ENCODE measurements at places on chromosomes 1 and 21. TPM values are rescaled to one million over a fixed set of nuclear protein-coding genes. Genes with fewer than 3 reads are reported as not detected.
A peak's percentile ranks its signal among the peaks of the same experiment; 100 is the strongest.

GRCh38 chr21:26001356-26001755, 169.2 kb downstream of the APP start:
- H3K36me3 ChIP-seq: peaks cover 13% of the 10 kb centered on the region
- H3K4me3 ChIP-seq: no peak overlapping the region
- H3K4me1 ChIP-seq: no peaks in the 10 kb centered on the region
- DNase-seq: no peak
- no peaks in the 10 kb centered on the region for H3K27me3 ChIP-seq

- no peaks in the 10 kb centered on the region for H3K27me3 ChIP-seq
- H3K4me1 ChIP-seq: no peaks in the 10 kb centered on the region
- no peaks in the 10 kb centered on the region for H3K36me3 ChIP-seq
- peak overlapping the region; percentile 70 for H3K27ac ChIP-seq
- H3K4me3 ChIP-seq: peak overlapping the region; percentile 14
These were observed 119.9 kb downstream of the FASLG start for GRCh38 chr1:172778456-172779455.

GRCh38 chr21:16794950-16795349, 717.9 kb upstream of the CXADR start:
- DNase-seq: no peak
- no peak overlapping the region for H3K4me3 ChIP-seq

DNA sequence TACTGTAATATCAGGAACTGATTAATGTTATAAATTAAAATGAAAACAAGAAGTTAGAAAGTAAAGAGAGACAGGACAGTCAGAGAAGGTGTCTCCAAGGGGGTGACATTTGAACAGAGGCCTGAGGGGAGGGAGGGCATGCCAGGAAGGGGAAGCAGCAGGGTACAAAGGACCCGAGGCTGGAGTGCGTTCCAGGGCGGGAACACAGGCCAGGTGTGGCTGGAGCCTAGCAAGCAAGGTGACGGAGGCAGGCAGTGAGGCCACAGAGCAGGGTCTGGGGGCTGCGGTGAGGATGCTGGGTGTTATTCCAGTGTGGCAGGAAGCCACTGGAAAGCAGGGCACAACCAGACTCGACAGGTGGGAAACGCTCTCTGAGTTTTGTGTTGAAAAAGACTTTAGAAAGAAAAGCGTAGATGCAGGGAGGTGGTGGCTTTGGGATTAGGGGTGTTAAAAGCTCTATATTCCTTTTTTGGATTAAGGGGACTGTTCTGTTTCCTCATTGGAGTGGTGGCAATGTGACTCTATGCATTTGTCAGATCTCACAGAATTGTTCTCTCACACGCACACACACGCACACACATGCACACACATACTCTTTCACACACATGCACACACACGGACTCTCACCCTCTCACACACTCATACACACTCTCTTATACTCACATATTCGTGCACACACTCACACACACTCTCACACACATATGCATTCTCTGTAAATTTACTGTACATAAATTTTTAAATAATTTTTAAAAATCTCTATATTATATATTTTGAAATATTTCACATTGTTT, 124.5 kb downstream of the GLIS1 start:
- H3K4me1 ChIP-seq: no peaks in the 10 kb centered on the region
- H3K27me3 ChIP-seq: no peaks in the 10 kb centered on the region
- DNase-seq: peak; percentile 38
- no peak overlapping the region for H3K4me3 ChIP-seq
- H3K27ac ChIP-seq: no peak overlapping the region
- H3K36me3 ChIP-seq: no peaks in the 10 kb centered on the region

DNA sequence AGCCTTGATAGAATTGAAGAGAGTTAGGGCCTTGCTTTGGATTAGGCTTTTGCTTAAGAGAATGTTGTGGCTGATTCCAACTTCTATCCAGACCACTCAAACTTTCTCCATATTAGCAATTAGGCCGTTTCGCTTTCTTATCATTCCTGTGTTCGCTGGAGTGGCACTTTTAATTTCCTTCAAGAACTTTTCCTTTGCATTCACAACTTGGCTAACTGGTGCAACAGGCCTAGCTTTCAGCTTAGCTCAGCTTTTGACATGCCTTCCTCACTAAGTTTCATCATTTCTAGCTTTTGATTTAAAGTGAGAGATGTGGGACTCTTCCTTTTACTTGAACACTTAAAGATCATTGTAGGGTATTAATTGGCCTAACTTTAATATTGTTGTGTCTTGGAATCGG, 183.6 kb upstream of the L1TD1 start:
- H3K36me3 ChIP-seq: no peaks in the 10 kb centered on the region
- no peak for DNase-seq
- H3K4me3 ChIP-seq: no peak overlapping the region
- H3K27ac ChIP-seq: no peak overlapping the region
- H3K4me1 ChIP-seq: no peaks in the 10 kb centered on the region

GRCh38 chr1:31959521-31960340, 21.6 kb upstream of the PTP4A2 start:
- peaks cover 59% of the 10 kb centered on the region for H3K4me1 ChIP-seq
- H3K27ac ChIP-seq: no peak overlapping the region
- H3K4me3 ChIP-seq: no peak overlapping the region
- no peak for DNase-seq
- no peaks in the 10 kb centered on the region for H3K36me3 ChIP-seq

DNA sequence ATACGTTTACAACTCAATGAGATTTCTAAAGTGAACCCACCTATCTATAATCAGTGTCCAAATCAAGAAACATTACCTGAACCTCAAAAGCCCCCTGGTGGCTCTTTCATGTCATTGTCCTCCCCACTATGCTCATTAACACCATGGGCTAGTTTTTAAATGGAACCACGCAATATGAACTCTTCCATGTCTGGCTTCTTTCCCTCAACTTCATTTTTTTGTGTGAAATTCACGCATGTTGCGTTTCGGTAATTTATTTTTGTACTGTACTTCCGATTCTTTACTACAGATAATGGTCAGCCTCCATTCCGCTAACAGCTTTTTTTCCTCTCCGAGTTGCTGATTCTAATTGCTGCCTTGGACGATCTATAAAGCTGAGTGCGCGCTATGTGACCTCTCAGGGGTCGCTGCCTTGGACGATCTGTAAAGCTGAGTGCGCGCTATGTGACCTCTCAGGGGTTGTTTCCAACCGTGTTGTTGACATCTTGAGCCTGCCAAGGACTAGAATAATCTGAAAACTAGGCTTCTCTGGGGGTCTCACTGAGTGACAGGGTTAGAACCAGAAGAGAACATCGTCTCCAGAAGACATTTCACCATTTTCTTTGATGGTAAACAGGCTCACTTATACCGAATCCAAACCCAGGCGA, 1.1 kb upstream of the CACYBP start:
- H3K27ac ChIP-seq: peak overlapping the region; percentile 99
- no peak for DNase-seq
- peak overlapping the region; percentile 92 for H3K4me3 ChIP-seq
- H3K4me1 ChIP-seq: peaks cover 36% of the 10 kb centered on the region
- H3K27me3 ChIP-seq: no peaks in the 10 kb centered on the region

- H3K36me3 ChIP-seq: no peaks in the 10 kb centered on the region
- no peak overlapping the region for H3K27ac ChIP-seq
- no peak for DNase-seq
- H3K4me3 ChIP-seq: no peak overlapping the region
- no peaks in the 10 kb centered on the region for H3K4me1 ChIP-seq
These were observed 42.7 kb downstream of the FAAH start for GRCh38 chr1:46436844-46437243.

DNA sequence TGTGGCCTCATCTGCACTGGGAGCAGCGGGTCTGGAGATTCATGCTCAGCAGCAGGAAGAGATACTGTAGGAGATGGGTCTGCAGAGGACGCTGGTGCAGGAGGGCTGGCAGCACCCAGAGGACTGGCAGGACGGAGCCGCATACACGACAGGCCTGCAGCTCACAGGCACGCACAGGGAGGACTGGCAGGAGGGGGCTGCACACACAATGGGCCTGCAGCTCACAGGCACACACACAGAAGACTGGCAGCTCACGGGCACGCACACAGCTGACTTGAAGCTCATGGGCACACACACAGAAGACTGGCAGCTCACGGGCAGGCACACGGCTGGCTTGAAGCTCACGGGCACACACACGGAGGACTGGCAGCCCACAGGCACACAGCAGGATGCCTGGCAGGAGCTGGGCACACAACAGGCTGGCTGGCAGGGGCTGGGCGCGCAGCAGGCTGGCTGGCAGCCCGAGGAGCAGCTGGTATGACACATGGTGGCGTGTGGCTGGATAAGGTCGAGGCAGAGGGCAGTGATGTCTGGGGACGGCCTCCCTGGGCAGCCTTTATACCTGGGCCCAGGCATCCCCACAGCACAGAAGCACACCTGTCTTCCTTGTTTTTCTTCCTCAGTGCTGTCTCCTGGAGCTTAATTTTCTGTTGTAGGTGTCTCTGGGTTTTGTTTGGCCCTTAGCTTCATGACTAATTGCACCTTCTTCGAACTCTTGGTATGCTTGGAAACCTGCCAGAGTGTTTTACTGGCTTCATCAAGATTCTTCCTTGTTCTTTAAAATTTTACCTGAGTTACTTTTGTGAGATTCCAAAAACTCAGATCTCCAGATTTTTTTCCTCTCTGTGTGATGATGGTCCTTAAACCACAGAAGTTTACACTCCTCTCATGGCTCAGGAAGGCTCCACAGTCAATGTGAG, at the start of gene KRTAP12-2:
Gene KRTAP12-2, minus strand, starts transcription at position 527 of the 920 bp plus-strand sequence. Its CDS starts 41 bp downstream, at position 486.
- no peaks in the 10 kb centered on the region for H3K4me1 ChIP-seq
- H3K36me3 ChIP-seq: no peaks in the 10 kb centered on the region
- no peaks in the 10 kb centered on the region for H3K27me3 ChIP-seq
- DNase-seq: no peak
- H3K27ac ChIP-seq: no peak within 1 kb of the TSS

GRCh38 chr21:36477001-36477400, 2.9 kb downstream of the CLDN14 start:
- H3K4me3 ChIP-seq: no peak overlapping the region
- H3K27ac ChIP-seq: no peak overlapping the region
- no peak for DNase-seq
- peaks cover 4% of the 10 kb centered on the region for H3K4me1 ChIP-seq

- H3K27me3 ChIP-seq: no peaks in the 10 kb centered on the region
- H3K4me3 ChIP-seq: no peak overlapping the region
- H3K4me1 ChIP-seq: peaks cover 25% of the 10 kb centered on the region
- no peaks in the 10 kb centered on the region for H3K36me3 ChIP-seq
- no peak for DNase-seq
- H3K27ac ChIP-seq: no peak overlapping the region
These were observed 86.1 kb upstream of the ZNF326 start for GRCh38 chr1:89908672-89909436.

- H3K27me3 ChIP-seq: no peaks in the 10 kb centered on the region
- no peak for DNase-seq
These were observed 45.5 kb upstream of the KANK4 start for GRCh38 chr1:62364721-62365120.

DNA sequence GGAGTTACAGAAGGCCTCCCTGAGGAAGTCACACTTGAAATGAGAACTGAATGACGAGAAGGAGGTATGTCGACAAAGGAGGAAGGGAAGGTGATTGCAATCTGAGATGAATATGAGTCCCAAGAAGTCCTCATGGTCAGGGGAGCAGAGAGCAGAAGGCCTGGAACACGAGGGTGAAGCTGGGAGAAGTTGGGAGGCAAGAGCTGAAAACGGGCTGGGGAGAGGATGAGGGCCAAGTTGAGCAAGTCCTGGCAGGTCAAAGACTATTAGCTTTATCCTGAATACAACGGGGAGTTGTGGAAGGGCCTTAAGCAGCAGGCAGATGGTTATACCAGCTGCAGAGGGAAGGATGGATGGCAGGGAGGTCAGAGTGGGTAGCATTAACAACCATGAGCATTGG, 89.5 kb downstream of the KCNJ15 start:
- DNase-seq: no peak
- no peak overlapping the region for H3K27ac ChIP-seq
- H3K36me3 ChIP-seq: no peaks in the 10 kb centered on the region
- peaks cover 29% of the 10 kb centered on the region for H3K4me1 ChIP-seq

GRCh38 chr1:7266561-7266960, 481.3 kb downstream of the CAMTA1 start:
- H3K27me3 ChIP-seq: peaks cover 4% of the 10 kb centered on the region
- H3K4me1 ChIP-seq: no peaks in the 10 kb centered on the region

- no peak overlapping the region for H3K27ac ChIP-seq
- H3K36me3 ChIP-seq: no peaks in the 10 kb centered on the region
- no peaks in the 10 kb centered on the region for H3K27me3 ChIP-seq
- no peaks in the 10 kb centered on the region for H3K4me1 ChIP-seq
- DNase-seq: no peak
- H3K4me3 ChIP-seq: no peak overlapping the region
These were observed 339.6 kb downstream of the PDE4B start for GRCh38 chr1:66132324-66132723.

DNA sequence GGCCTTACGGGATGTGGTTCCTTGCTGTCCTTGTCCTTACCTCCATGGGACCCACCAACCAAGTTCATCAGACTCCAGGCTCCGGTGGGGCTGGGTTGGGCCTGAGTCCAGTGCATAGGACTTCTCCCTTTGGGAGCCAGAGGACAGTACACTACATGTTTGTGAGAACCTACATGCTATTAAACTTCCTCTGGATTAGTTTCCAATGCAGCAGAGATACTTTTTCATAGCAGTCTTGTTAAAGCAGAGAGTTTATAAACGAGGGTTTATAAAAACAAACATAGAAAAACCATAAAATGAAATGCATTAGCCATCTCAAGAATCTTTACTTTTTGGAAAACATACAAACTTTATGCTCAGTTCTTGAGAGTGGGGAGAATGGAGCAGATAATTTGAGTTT, 33.4 kb downstream of the INKA2 start:
- H3K27me3 ChIP-seq: no peaks in the 10 kb centered on the region
- no peak overlapping the region for H3K27ac ChIP-seq
- DNase-seq: no peak
- peaks cover 17% of the 10 kb centered on the region for H3K4me1 ChIP-seq

- peaks cover 19% of the 10 kb centered on the region for H3K4me1 ChIP-seq
- H3K27ac ChIP-seq: peak overlapping the region; percentile 13
- H3K36me3 ChIP-seq: no peaks in the 10 kb centered on the region
- no peaks in the 10 kb centered on the region for H3K27me3 ChIP-seq
These were observed 9.7 kb upstream of the LYST start for GRCh38 chr1:235876402-235876841.

DNA sequence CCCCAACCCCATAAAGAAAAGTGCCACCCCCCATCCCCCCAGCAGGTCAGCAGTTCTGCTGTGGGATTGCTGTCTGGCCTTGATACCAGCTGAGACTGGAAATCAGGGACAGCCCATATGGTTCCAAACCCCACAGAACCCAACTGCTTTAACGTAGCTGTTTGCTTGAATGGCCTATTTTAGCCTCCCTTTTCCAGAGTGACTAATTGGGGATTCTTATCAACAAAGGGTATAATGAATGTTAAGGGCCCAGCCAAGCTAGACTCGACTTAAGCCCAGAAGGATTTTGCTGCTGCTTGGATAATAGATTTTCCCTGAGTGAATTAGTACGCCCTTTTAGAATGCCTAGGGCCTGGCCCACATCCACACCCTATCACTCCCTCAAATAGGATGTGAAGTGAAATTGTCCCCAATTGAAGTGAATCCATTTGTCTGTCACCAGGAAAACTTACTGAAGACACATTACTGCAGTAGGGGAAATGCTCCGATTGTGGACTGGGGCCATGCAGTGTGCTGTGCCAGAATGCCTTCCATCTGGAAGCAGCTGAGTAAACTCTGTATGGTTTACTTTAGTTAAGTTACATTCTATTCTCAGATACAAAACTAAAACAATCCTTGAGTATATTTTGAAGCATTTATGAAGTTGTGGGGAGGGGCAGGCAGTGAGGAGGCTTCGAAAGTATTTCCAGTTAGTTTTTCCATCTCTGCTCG, 156.9 kb downstream of the DHRS3 start:
- H3K36me3 ChIP-seq: peaks cover 19% of the 10 kb centered on the region
- peak overlapping the region; percentile 76 for H3K27ac ChIP-seq
- no peaks in the 10 kb centered on the region for H3K27me3 ChIP-seq
- no peak for DNase-seq

The NKAIN1 gene
- total RNA-seq: not detected

The GUCA2B gene
- not detected for total RNA-seq

The URB2 gene
- 5.8 TPM for total RNA-seq

The OR2T5 gene
- total RNA-seq: not detected

The OR6K3 gene
- total RNA-seq: 2.2 TPM

The GJB5 gene
- not detected for total RNA-seq

The CFHR5 gene
- not detected for total RNA-seq

The FBXO2 gene
- total RNA-seq: 13.4 TPM
